ENCODE measurements at places on chromosomes 16 and 17.

DNA sequence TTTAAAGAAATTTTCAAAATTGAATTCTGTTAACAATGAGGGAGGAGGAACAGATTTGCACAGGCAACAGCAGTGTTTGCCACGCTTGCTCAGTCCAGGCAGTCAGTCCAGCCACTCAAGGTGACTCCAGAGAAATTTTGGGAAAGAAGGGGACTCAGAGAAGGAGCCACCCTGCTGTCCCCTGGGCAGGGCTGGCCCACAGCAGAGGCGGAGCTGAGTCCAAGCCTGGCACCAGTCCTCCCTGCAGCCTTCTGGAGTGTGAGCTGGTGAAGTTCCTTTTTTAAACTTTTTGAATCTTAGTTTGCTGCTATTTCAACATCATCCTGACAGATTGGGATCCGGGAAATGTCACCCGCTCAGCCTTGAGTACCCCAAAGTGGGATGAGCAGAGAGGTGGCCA is 14.5 kb upstream of the SLC47A2 start:
- no peak for DNase-seq

DNA sequence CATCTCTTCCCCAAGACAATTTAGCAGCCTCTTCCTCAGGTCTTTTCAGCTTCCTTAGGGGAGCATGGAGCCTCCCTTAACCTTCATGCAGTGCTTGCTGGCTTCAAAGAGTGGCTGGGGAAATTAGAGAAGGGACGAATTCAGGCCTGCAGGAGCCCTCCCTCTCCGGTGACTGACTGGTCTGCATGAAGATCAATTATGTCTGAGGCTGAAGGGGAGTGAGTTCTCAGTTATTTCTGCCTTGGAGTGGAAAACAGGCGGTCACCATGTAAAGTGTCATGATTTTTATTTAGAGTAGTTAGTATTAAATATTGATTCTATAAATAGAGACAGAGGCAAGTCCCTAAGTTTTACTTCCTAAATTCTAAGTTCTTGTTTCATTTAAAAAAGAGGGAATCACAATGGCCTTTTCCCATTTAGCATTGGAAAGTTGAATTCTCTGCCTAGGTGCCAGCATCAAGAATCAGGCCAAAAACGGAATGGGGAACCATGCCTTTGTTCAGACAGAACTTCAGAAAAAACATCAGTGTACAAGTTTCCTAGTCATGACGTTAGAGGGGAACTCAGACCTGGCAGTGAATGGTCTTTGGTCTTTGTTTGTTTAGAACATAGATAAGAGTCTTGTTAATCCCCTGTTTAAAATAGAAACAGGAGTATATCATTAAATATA is 4.4 kb downstream of the GABARAPL2 start:
- DNase-seq = no peak

GRCh38 chr16:23502466-23502865 is 7.8 kb downstream of the GGA2 start:
- no peak for DNase-seq

- no peak for DNase-seq
Measured at GRCh38 chr16:81369888-81370504, 55.2 kb downstream of the GAN start.

GRCh38 chr17:60439501-60439900 is 17.2 kb downstream of the CHCT1 start:
- no peak for DNase-seq

GRCh38 chr16:6375465-6376075 is 957.1 kb upstream of the RBFOX1 start:
- DNase-seq = no peak

Measured in effector CD8-positive, alpha-beta T cell (primary cell).